ENCODE measurements at places on chromosomes 2 and 18. TPM values are rescaled to one million over a fixed set of nuclear protein-coding genes. Genes with fewer than 3 reads are reported as not detected.

Gene C1QL2
- 4.4 TPM for total RNA-seq

Gene IL1F10
- total RNA-seq = not detected

Gene ALPI
- total RNA-seq = not detected

Gene KCNF1
- total RNA-seq = 17.2 TPM

Gene MOGAT1
- total RNA-seq = not detected

Gene MROH2A
- not detected for total RNA-seq

Gene SLC23A3
- not detected for total RNA-seq

Gene SERPINB3
- not detected for total RNA-seq

Gene CENPA
- 1.2 TPM for total RNA-seq

Gene PAX3
- total RNA-seq = 0.49 TPM

Gene ANKRD62
- total RNA-seq = not detected

Gene RNU2-63P
- not detected for total RNA-seq

Gene CCBE1
- 39.1 TPM for total RNA-seq

Data from temporal lobe (tissue), 4 donors.